Endothelial cell of umbilical vein (primary cell): ENCODE measurements at places on chromosomes 4 and X. TPM values are rescaled to one million over a fixed set of nuclear protein-coding genes. Genes with fewer than 3 reads are reported as not detected.

Gene PABPC5
- 0.42 and 0.44 TPM in 2 replicates for total RNA-seq

Gene VAMP7
- total RNA-seq, result 36.8 and 37.4 TPM in 2 replicates

Gene CYSLTR1
- total RNA-seq, result not detected in 2 replicates

Gene CORIN
- 0.40 TPM in 1 of 2 replicates, not detected in the other for total RNA-seq

Gene GPC3
- total RNA-seq, result not detected in 2 replicates

Gene SPP1
- not detected in 2 replicates for total RNA-seq

Gene POU3F4
- total RNA-seq, result not detected in 2 replicates

Gene ZFYVE28
- total RNA-seq, result 7.1 and 10.8 TPM in 2 replicates

Gene IL13RA1
- total RNA-seq, result 61.9 and 66.4 TPM in 2 replicates

Gene HS3ST1
- 0.92 and 1.3 TPM in 2 replicates for total RNA-seq

Gene PPEF2
- not detected in 2 replicates for total RNA-seq

Gene GRIA3
- not detected in 2 replicates for total RNA-seq

Gene DDX60
- 7.9 and 9.3 TPM in 2 replicates for total RNA-seq
